NCI-H748 treated with DMSO at 0.1 percent for 48 hours (cell line): ENCODE measurements at places on chromosomes 6 and 20.

GRCh38 chr6:163828038-163828795 lies 413.7 kb downstream of the QKI start:
- DNase-seq: no peak

DNA sequence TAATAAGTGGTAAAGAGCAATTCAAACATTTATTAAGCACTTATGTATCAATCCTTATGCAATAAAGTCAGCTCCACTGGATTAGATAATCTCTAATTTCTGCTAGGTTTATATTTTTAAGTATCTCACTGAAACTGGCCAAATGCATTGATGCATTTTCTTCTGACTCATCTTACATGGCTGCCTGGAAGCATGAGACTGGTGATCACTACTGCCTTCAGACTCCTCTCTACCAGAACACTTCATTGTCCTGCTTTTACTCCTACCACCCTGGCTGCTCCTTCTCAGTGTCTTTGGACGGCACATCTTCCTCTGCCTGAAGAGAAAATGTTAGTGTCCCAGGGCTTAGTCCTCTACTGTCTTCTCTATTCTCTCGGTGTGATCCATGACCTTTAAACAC lies 7.4 kb downstream of the CEP85L start:
- DNase-seq: no peak

DNA sequence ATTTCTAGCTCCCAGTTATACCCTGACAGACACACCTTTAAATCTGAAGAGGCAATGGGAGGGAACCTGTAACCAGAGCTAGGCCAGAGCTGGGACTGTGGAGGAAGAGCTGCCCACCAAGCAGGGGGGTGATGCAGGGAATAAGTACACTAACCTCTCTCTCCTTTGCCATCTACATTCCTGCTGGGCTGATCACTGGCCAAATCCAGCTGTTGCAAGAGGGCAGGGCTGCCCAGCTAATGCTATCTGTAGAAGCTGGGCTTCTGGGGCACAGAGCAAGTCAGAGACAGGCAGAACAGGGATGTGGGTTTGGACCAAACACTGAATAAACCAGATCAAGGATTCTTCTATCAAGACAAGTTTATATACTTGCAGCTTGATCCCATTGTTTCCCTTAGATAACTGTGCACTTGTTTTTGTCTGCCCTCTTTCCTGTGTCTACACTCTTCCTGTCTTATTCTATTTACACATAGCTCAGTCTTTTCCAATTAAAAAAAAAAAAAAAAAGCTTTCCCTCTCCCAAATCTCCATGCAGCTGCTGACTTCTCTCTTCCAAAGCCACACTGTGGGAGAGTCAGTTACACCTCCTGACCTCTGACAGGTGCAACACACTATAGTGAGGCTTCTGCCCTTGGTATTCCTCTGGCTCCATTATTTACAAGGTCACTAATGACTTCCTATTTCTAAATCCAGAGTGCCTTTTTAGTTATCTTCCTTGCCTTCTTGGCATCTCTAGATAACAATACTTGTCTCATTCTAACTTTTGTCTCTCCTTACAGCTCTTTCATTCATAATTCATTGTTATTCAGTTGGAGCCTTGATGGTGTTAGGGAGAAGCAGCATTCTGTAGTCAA lies 43.7 kb downstream of the TRIM38 start:
- no peak for DNase-seq

- DNase-seq: no peak
Observed at GRCh38 chr20:32240205-32240604, 32.5 kb downstream of the POFUT1 start.

- no peak for DNase-seq
Observed at GRCh38 chr6:4852938-4853337, 76.7 kb downstream of the CDYL start.

- DNase-seq: no peak
Observed at GRCh38 chr20:43559147-43559987, 540 bp downstream of the SGK2 start.

- no peak for DNase-seq
Observed at GRCh38 chr6:37540029-37540352, 40.3 kb upstream of the CCDC167 start.

DNA sequence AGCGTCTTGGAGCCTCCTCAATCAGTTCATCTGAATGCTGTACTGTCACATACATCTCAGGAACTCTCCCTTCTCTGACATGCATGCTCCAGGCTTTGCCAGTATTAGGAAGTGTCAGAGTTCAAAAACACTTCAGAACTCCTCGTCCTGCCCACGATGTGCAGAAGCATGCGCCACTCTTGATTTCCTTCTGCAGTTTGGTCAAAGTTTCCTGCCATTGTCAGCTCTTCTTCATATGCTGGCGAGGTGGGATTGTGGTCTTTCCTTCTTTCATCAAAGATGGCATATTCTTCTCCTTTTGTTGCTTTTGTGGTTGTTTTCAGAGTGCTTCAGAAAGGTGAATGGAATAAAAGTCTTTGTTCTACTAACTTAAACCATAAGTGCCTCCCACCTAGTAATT lies 21.0 kb downstream of the SLC13A3 start:
- no peak for DNase-seq

DNA sequence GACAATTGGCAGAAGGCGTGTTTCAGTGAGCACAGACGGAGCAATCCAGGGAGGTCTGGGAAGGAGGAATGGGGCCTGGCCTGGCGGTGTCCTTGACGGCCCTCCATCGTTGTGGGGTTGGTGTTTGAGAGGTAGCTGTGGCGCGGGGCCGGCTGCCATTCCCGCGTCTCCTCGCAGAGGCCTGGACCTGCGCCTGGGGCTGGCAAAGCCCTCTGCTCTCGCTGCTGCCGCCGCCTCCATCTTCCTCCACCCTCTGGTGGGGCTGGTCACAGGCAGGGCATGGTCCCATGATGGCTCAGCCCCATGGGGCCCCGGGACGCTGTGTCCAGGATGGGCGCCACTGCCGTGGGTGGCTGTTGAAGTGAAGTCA lies 7.6 kb downstream of the OSBPL2 start:
- no peak for DNase-seq

GRCh38 chr6:105794239-105794638 lies 291.9 kb upstream of the PRDM1 start:
- DNase-seq: no peak

DNA sequence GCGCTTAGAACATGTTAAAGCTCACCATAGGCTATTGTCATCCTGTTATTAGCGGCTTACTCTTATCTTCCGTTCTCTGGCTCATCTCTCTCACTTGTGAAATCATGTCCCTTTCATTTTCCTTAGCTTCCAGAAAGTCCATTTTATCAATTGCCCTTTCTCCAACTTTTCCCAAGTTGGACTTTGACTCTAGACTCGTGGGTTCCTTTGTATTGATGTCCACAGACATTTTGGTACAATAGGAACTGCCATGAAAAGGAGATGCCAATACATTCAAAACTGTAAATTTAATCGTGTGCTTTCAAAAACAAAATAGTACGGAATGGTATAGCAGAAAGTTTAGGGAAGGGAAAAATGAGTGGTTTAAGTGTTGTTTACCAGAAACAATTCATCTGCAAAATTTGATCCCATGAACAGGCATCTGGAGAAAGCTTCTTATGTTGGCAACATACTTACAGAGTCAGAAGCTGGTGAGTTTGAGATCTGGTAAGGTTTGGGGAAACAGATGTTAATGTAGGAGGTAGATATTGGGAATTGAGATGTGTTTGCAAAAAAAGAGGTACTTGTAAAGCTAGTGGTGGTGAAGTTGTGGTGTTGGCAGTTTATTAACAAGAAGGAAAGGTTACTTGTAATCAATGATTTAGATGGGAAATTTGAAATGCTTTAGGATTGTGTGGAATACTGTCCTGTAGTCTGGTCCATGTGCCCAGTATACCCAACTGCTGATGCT lies 10.2 kb upstream of the HIVEP1 start:
- DNase-seq: no peak

- DNase-seq: no peak
Observed at GRCh38 chr6:76776876-76777275, 686.4 kb downstream of the HTR1B start.

DNA sequence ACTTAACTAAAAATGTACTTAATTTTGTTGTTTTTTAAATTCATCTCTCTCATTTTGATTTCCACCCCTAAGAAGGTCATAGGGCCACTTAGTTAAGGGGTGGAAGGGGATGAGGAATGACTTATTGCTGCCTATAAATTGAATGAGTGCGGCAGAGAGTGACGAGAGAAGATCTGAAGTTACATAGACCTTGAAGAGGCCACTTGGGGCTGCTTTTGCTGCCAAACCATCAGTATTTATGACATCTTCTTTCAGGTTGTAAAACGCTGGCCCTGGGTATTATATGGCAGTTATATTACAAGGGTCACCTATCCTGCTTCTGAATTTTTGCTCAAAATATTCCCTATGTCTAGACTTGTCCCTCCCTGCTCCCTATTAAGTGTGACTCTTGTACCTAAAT lies 119.6 kb upstream of the RIMS1 start:
- DNase-seq: no peak

DNA sequence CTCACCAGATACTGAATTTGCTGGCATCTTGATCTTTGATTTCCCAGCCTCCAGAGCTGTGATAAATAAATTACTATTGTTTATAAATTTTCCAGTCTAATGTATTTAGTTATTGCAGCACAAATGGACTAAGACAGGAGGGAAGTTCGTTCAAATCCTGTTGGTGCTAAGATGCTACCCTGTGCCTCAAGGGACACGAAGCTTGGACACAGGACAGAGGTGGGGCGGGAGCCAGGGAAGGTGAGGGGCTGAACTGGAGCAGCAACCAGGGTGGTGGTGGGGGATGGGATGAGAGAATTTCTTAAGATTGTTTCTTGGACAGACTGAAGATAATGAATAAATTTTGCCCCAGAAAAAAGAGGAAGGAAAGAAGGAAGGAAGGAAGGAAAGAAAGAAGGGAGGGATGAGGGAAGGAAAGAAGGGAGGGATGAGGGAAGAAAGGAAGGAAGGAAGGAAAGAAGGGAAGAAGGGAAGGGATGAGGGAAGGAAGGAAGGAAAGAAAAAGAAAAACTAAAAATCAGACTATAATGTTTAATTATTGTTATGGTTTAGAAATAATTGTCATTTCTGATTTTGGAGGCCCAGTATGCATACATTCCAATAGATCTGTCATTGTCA lies 127.2 kb downstream of the CDC5L start:
- DNase-seq: no peak

DNA sequence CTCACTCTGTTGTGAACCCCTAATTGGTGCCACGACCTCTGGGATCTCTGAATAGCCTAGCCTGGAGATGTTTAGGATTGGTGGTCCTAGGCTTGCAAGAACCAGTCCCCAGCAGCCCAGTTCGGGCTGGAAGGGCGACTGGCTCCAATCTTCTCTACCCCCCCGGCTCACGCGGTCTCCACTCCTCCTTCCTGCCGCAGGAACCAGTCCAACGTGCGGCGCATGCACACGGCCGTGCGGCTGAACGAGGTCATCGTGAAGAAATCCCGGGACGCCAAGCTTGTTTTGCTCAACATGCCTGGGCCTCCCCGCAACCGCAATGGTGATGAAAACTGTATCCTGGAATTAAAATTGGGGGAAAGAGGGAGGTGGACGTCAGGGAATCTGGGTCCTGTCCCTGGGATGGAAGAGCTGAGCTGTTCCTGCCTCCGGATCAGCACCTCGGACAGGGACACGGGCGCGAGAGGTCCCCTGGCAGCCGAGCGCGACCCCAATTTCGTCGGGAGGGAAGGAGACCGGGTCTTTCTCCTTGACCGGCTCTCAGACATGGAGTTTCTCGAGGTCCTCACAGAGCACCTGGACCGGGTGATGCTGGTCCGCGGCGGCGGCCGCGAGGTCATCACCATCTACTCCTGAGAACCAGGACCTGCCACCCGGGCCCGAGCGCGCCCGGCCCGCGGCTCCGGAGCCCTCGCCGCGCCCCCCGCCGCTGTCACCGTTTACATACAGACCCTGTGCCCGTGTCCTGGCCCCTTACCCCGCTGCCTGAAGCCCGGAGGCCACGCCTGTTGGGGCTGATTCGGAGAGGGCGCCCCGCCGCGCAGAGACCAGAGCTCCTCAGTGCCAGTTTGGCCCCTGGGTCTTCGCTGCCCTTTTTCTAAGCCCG lies 28.2 kb downstream of the SLC12A5 start:
- no peak for DNase-seq

- peak; percentile 66 for DNase-seq
Observed at GRCh38 chr20:36886859-36887751, 11.2 kb downstream of the TLDC2 start.

- DNase-seq: no peak
Observed at GRCh38 chr20:4021906-4022305, 6.5 kb upstream of the RNF24 start.

GRCh38 chr20:53981130-53981529 lies 89.3 kb downstream of the BCAS1 start:
- no peak for DNase-seq

- no peak for DNase-seq
Observed at GRCh38 chr6:74597266-74597665, 608.6 kb downstream of the COL12A1 start.

DNA sequence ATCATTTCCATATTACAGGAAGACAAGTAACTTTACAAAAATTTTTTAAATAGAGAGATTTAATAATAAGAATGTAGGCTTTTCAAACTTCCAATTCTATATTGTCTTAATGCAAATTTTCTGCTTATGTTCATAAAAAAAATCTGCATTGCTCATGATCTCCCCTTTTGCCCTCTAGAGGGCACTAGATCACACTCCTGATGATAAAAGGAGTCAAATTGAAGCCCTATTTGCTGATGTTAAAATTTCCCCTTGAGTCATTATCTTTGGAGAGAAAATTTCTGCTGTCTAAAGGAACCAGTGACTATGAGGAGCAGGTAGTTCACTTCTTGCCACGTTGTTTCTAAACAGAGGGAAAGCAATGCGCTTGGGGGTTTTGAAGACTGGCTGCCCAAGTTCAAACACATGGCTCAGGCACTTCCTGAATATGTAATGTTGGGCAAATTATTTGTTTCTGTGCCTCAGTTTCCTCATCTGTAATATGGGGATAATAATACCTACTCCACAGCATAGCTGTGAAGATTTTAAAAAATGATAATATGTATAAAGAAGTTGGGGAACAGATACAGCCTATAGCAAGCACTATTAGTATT lies 874.2 kb downstream of the TFAP2A start:
- peak; percentile 74 for DNase-seq

- DNase-seq: peak; percentile 88
Observed at GRCh38 chr20:13119583-13119982, 101.5 kb upstream of the ISM1 start.

DNA sequence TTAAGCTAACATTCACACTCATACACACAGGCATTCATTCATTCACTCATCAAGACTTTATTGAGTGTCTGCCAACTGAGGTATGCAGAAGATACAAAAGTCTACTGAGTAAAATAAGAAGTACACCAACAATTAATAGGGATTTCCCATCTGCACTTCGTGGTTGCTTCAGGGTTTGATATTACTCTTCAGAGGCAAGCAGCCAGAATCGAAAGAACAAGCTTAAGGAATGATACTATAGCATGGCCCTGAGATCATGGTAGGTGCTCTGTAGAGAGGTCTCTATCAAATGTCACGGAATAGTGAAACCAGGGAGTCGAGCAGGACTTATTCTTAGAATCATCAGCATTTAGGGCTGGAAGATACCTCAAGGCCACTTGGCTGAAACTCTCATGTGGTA lies 135.4 kb downstream of the NRN1 start:
- no peak for DNase-seq

DNA sequence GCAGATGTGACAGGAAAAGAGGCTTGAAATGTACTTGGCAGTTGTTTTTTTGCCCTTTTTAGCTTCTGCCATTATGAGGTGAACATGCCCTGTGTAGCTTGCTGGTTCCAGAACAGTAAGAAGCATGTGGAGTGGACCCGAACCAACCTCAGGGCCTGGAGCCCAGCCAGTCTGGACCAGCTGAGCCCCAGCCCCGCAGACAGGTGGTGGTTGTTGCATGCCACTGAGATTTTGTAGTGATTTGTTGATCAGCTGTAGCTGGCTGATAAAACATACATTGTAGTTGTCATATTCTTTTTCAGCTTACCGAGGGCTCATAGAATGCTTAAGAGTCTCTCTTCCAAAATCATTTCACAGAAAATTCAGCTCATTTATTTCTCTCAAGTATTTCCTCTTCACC lies 182.2 kb downstream of the FARS2 start:
- DNase-seq: no peak
